Sigmoid colon (tissue), 7 donors: ENCODE measurements at places on chromosomes 16 and 17. TPM values are rescaled to one million over a fixed set of nuclear protein-coding genes. Genes with fewer than 3 reads are reported as not detected.

- DNase-seq, result no peak
Observed at GRCh38 chr16:68434624-68435210, 13.6 kb downstream of the SMPD3 start.

Gene CYB5D1
- total RNA-seq, result 14.4 TPM

- no peak for DNase-seq
Observed at GRCh38 chr17:63928172-63928666, 3.9 kb downstream of the CD79B start.

Gene SRRM2
- 239 TPM for total RNA-seq

GRCh38 chr17:64783556-64784352 is 121.6 kb upstream of the SMURF2 start:
- no peak for DNase-seq

- DNase-seq, result no peak
Observed at GRCh38 chr17:7782240-7782639, 51.8 kb upstream of the KDM6B start.

GRCh38 chr17:76153640-76154039 is 12.6 kb upstream of the FOXJ1 start:
- peak; percentile 69 for DNase-seq

GRCh38 chr16:72566174-72566573 is 394.2 kb upstream of the PMFBP1 start:
- DNase-seq, result no peak

Gene CACNG1
- not detected for total RNA-seq

DNA sequence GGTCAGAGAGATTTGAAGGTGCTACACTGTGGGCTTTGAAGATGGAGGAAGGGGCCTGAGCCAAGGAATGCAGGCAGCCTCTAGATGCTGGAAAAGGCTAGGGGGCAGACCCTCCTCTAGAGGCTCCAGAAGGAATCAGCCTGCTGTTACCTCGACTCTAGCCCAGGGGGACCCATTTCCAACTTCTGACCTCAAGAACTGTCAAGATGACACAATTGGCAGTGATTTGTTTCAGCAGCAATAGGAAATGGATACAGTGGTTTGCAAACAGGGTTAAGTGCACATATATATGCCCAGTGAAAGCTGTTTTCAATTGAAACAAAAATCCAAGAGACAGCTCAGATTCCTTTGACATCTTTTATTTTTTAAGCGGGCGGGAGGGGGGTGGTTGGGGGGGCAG is 3.7 kb upstream of the ZDHHC1 start:
- DNase-seq, result no peak

GRCh38 chr17:18356624-18357023 is 6.7 kb downstream of the SHMT1 start:
- peak; percentile 81 for DNase-seq

Gene DNAH2
- 0.28 TPM for total RNA-seq

DNA sequence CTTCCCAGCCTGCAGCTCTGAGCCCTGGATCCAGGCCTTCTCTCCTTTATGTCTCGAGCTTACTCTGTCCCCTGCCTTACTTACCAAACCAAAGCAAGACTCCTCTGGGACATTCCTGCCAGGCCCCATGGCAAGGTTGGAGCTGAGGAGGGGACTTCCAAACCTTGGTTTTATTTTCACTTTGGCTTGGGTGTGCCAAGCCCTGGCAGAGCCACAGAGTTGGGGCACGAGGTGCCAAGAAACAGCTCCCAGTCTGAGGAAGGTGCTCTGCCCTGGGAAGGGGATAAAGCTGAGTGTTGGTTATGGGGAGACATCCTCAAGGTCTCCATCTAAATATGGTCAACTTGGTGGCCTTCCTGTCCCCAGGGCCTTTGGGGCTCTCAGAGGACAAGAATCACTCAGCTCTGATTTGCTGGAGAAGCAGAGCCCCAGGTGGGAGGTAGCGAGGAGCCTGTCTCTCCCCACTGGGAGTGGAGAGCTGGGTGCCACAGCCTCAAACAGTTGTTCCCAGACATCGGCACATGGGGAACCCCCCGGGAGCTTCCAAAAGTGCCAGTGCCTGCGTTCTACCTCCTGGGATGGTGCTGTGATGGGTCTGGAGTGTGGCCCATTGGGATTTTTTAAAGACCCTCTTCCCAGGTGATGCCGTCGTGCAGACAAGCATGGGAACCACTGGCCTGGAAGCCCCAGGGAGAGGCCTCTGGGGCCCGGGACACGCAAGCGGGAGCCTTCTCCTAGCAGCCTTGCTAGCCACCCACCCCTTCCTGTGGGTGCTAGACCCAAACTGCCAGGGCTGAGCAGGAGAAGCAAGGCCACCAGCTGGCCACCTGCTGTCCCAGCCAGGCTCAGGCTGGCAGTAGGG is 10.3 kb downstream of the NLRC5 start:
- DNase-seq, result peak; percentile 47

GRCh38 chr16:62450291-62450690 is 414.1 kb upstream of the CDH8 start:
- no peak for DNase-seq

GRCh38 chr17:6303664-6304063 is 131.3 kb downstream of the AIPL1 start:
- DNase-seq, result no peak

Gene TM4SF5
- not detected for total RNA-seq

Gene SLC16A11
- total RNA-seq, result 0.36 TPM

Gene GAS2L2
- total RNA-seq, result not detected

Gene PLEKHH3
- 17.8 TPM for total RNA-seq

DNA sequence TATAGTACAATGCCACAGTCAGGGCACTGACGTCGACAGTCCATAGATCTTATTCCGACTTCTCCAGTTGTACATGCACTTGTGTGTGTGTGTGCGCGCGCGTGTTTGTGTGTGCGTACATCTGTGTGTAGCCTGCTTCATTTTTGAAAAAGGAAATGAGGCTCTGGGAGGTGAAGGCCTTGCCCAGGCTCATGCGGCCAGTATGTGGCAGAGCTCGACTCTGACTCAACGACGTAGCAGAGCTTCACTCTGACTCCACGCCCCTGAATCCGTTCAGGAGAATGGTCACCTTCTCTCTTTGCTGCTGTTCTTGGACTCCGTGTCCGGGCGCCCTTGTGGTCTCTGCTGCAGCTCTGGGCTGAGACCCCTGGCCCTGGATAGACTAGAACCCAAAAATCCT is 81.6 kb upstream of the CIBAR2 start:
- DNase-seq, result no peak

DNA sequence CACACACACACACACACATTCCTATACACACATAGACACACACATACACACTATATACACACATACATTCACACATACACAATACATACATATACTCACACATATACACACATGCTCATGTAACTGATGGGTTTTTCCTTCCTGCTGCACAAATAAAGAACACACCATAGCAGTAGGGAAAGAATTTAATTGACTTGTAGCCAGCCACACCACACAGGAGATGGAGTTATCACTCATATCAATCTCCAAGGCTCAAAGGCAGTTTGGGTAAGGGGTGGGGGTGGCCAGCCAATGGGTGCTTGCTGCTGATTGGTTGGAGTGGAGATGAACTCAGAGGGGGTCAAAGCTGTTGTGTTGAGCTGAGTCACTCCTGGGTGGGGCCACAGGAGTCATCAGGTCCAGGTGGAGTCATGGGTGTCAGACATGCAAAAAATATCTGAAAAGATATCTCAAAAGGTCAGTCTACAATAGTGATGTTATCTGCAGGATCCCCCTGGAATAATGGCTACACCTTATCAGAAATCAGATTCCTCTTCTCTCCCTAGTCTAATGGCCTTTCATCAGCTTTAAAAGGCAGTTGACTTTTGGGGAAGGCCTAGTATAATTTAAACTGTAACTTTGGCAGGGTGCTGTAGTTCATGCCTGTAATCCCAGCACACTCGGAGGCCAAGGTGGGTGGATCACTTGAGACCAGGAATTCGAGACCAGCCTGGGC is 46.1 kb downstream of the WSB1 start:
- DNase-seq, result no peak

Gene PRSS36
- 7.3 TPM for total RNA-seq

DNA sequence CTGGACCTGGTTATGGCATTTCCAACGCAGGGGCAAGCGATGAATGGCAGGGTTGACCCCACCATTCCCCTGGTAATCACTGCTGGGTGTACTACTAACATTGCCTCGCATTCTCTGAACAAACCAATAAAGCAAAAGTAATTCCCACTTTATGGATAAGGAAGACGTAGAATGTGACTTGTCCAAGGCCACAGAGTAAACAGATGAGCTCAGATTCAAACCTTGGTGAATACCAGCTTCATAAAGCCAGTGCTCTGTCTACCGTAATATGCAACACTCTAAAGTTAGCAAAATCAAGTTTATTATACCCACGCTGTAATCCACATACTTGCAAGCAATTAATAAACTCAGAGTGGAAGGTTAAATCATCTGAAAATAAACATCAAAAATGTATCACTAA is 59.6 kb downstream of the ANKFY1 start:
- no peak for DNase-seq

Gene SSTR5
- not detected for total RNA-seq

- no peak for DNase-seq
Observed at GRCh38 chr17:40022961-40023541, 7.8 kb downstream of the CSF3 start.

GRCh38 chr17:8894202-8894671 is 26.8 kb upstream of the PIK3R6 start:
- no peak for DNase-seq

Gene CDH3
- 2.4 TPM for total RNA-seq

GRCh38 chr16:64782484-64782883 is 339.4 kb downstream of the CDH11 start:
- DNase-seq, result no peak

DNA sequence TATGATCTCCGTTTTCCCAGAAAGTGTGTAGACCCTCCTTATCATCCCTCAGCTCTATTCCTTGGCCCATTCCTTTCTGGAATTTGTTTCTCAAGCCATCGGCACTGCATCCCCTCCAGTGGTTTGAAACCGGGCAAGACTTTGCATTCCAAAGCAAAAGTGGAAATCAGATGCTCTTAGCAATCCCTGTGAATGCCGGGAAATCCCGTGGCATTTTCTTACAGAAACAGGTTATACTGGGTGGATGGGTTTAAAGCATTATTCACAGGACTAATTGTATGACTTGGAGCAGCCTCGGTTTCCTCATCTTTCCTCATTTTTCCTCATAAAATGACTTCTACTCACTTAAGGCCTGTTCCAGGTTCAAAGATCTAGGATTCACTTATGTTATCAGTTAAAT is 52.0 kb downstream of the MAP2K6 start:
- no peak for DNase-seq

Gene NOG
- not detected for total RNA-seq

Gene KRTAP1-5
- total RNA-seq, result not detected

GRCh38 chr17:5675625-5676421 is 91.5 kb upstream of the NLRP1 start:
- DNase-seq, result no peak

Gene PPM1E
- 0.36 TPM for total RNA-seq

Gene ITGB3
- 28.5 TPM for total RNA-seq

- DNase-seq, result no peak
Observed at GRCh38 chr17:77736721-77737120, 221.8 kb upstream of the TNRC6C start.

DNA sequence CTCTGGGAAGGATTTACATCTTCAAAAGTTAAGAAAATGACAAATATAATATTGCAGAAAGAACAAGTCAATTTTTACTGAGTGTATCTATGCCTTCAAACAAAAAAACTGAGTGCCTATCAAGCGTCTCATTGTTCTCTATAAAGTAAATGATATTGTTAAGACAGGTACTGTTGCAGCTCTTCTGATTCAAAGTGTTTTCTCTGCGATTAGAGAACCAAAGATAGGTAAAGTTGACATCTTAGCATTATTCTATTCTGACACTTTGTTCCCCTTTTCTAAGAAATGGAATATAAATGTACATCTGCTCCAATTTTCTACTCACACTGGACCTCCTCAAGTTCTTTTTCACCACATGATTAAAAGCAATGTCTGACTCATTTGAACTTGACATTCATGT is 1317.7 kb downstream of the CDH11 start:
- no peak for DNase-seq

- no peak for DNase-seq
Observed at GRCh38 chr16:48235556-48236136, 8.5 kb upstream of the LONP2 start.

Gene GRAP
- total RNA-seq, result 9.6 TPM

- DNase-seq, result no peak
Observed at GRCh38 chr16:57732714-57733113, 2.9 kb upstream of the KATNB1 start.

- no peak for DNase-seq
Observed at GRCh38 chr17:29615048-29615385, 7.7 kb downstream of the CORO6 start.

- no peak for DNase-seq
Observed at GRCh38 chr17:14361945-14362508, 61.1 kb downstream of the HS3ST3B1 start.

Gene GLTPD2
- total RNA-seq, result not detected

Gene ENPP7
- not detected for total RNA-seq

GRCh38 chr17:51006601-51007000 is 114.1 kb downstream of the SPAG9 start:
- DNase-seq, result no peak

DNA sequence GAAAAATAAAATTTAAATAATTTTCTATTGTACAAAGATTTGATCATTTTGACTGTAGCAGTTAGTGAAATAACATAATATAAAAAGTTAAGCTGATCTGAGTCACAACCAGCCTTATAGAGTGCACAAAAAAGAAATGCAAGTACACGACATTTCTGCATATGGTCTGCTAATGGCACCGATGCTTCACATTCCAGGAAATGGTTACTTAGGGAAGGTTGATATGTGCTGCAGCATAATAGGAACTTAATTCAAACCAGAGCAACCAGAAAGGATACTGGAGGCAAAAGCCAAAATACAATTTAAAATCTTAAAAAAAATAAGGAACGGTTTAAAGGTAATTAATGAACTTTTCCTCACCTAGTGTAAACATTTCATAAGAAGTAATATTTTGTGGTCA is 10.0 kb upstream of the CFDP1 start:
- no peak for DNase-seq

GRCh38 chr17:18027280-18027679 is 11.7 kb downstream of the ATPAF2 start:
- no peak for DNase-seq

DNA sequence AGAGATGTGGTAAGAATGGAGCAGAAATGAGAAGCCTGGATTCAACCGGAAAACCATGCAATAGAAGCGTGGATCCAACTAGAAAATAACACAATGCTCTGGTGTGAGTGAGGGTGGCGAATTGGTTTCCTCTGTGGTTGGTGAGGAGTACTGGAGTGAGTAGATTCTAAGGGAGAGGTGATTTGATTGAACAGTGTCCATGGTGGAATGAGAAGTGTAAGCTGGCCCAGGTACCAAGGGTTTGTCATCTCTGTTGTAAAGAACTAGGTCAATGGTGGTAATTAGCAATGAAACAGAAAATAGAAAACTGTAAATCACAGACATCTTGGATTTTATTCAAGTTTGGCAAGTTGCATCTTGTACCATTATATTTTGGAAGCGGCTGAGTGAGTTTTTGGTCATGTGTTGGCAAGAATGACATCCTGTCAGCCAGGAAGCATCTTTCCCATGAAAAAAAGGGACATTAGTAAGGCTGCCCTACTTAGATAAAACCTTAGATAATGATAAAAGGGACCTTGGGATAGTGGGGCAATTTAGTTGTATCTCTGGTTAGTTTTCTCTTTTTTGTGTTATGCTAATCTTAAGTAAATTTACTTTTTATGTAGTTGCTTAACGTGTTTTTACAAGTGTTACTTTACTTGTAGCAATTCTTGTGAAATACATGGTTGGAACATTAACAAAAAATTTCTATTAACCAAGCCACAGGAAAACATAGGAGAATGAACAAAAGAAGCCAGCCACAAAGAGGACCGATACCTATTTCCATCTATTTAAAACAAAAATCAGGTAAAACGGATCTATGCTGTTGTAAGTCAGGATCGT is 20.9 kb downstream of the HSD17B2 start:
- no peak for DNase-seq

- DNase-seq, result no peak
Observed at GRCh38 chr16:23857256-23857880, 21.6 kb downstream of the PRKCB start.

Gene CDH5
- total RNA-seq, result 12.6 TPM
